ENCODE measurements at places on chromosomes 5 and 9.

- DNase-seq: no peak
These were observed 46.3 kb upstream of the TNFSF15 start for GRCh38 chr9:114852050-114852594.

DNA sequence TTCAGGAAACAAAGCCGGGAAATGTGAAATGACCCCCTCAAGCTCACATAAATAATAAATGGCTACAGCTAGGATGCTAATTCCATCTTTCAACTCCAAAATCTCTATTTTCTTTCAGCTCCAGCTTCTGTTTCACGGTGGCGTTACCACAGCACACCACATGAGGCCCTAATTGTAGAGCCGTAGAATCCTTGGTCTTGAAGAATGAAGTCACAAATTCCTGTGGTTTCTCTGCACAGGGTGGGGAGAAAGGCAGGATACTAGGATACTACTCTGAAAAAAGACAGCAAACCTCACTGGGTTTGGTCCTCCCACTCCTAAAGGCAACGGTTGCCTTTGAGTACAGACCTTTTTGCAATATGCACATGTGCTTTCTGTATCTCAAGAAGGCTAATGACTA, 13.9 kb upstream of the RARS1 start:
- DNase-seq: no peak

DNA sequence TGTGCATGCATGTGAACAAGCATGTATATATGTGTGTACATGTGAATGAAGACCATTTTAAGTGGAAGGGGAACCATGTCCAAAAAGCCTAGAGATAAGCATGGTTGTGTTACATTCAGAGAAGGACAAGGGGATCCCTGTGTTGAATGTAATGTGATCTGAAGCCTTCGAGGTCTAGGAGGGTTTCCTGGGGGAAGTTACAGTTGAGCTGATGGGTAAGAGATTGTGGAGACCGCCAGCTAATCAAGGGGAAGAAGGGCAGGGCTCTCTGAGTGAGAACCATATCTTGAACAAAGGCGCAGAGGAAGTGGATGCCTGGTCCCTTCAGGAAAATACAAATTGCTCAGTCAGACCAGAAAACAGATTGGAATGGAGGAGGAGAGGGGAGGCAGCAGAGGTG, 45.5 kb upstream of the TNFSF15 start:
- DNase-seq: no peak

DNA sequence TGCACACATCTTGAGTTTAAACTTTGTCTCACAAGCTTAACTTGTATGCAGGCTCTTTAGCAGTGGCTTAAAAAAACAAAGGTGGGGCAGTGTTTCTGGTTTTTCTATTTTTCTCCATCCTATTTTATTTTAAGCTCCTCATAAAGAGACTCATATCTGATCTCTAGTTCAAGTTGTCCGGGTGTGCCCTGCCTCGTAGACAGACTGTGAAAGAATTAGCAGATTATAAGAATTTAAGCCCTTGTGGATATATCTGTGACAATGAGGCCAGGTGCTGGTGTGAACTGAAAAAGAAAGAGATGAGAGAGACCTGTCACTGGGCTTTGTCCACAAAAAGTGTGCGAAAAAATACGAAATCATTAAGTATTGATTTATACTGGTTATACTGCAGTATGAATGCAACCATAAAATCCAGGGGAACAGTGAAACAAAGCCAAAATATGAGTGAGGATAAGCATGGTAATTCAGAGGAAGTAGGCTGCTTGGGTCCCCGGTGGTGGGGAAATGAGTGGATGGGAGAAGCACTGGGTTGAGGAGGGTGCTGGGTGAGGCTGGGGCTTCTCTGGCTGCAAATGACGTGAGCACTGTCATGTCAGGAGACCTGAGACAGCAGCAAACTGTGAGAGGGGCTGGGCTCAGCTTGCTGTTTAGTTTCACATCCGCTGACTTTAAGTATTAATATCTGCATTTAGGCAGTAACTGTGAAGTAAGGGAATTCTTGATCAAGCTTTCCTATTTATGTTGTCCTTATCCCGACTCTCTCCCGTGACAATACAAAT, 179.7 kb upstream of the ANKRD55 start:
- no peak for DNase-seq

- no peak for DNase-seq
These were observed 18.7 kb upstream of the HMHB1 start for GRCh38 chr5:143793249-143793648.

DNA sequence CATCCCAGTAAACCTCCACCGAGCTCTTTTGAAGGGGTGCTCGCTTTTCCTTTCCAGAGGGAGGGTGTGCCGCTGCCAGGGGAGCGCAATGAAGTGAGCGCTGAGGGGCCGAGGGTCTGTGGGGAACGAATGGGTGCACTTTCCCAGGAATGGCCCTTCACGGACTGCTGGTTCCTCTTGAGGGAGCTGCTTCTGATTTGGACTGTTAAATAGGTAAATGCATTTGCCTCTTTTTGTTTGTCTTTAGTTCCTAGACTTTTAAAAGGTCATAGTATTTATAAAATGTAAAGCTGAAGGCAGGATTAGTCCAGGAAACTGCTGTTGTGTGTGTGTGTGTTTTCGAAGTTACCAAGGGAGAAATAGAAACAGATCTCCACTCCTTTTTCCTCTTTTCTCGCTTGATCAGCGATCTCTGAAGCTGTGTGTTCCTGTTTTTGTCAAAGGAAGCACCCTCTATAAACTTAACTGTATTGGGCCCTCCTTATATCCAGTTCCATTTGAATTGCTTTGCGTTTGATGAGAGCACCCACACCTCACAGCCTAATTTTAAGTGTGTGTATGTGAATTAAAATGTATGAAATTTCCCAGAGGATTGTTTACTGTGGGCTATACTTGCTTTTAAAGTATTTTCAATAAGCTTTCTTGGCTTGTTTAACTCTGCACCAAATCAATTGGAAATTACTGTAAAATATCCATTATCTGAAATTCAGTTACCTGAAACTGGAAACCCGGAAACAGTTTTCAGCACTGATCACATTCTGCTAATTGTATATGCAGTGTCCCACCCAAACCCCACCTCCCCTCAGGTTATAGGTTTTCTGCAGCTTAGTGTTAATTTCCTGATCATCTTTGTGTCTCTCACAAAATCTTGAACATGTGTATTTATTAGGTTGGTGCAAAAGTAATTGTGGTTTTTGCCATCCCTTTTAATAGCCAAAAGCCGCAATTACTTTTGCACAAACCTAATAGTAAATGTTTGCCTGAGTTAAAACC, 966 bp downstream of the SNX2 start:
- DNase-seq: no peak

- no peak for DNase-seq
These were observed 51.2 kb upstream of the ZNF608 start for GRCh38 chr5:124797665-124798087.

DNA sequence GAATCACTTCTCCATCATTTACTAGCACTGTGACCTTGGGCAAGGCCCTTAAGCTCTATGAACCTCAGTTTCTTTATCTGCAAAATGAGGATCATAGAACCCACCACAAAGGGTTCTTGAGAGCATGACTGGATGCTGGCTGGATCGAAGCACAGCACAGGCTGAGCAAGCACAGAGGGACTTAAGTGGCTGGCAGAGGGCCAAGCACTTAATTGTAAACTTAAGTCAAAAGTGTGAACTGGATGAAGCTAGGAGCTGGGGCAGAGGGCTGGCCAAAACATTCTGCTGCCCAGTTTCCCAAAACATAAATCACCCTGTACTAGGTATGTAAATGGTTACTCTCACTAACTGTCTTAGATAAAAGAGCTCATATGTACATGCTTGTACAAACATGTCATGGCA, 112.3 kb upstream of the WWC1 start:
- DNase-seq: no peak

- DNase-seq: no peak
These were observed 27.3 kb downstream of the AFAP1L1 start for GRCh38 chr5:149298842-149299404.

- no peak for DNase-seq
These were observed 75.0 kb upstream of the TNC start for GRCh38 chr9:115192835-115193525.

DNA sequence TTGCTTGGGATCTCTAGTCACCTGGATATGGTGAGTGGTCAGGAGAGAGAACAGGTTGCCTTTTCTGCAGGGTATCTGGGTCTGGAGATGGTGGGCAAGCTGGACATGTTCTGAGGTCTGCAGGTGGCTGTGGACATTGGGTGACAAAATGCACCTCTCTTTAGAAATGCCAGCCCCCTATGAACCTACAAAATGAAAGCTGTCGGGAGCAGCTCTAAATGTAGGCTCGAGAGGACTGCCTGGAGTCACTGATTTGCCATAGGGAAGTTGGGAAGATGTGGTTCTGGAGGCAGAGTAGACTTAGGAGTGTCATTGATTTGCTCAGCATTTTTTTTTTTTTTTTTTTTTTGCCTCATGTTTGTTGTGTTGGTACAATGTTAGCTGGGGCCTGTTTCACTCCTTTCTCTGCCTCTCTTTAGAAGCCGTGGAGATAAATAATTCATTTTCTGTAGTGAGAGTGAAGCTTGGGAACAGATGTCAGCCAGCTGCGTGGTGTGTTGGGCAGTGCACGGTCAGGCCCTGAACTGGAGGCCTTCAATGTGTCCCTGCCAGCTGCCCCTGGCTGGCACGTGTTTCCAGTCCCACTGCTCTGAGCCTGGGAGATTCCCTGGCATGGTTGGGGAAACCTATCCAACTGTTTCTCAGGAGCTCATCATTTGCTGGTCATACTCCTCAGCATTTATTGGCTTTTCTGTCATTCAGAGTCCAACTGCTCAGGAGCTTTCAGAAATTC, 5.4 kb downstream of the RGS3 start:
- no peak for DNase-seq

GRCh38 chr5:107002115-107002514, 668.6 kb downstream of the EFNA5 start:
- DNase-seq: no peak

DNA sequence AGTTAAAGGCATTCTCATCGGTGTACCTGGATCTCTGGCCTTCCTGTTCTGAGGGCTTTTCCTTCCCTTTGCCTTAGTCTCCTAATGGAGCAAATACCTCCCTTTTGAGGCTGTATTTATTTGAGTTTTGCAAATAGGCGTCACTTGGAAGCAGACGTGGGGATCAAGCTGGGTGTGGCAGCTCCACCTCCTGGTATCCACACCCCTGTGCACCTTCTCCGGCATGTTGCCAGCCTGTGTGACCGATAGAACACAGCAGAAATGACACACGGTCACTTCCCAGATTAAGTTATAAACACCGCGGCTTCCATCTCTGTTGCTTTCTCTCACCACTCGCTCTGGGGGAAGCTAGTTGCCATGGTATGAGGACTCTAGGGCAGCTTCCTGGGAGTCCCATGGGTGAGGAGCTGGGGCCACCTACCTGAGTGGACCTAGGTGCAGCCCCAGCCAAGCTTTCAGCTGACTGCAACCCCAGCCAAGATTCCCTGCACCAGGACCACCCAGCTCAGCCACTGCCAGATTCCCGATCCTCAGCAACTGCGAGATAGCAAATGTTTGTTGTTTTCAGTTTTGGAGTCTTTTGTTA, 214.4 kb upstream of the MVB12B start:
- no peak for DNase-seq

- no peak for DNase-seq
These were observed 521.2 kb downstream of the CHSY3 start for GRCh38 chr5:130425424-130425823.

- no peak for DNase-seq
These were observed 42.5 kb downstream of the FRMPD1 start for GRCh38 chr9:37693260-37693659.

DNA sequence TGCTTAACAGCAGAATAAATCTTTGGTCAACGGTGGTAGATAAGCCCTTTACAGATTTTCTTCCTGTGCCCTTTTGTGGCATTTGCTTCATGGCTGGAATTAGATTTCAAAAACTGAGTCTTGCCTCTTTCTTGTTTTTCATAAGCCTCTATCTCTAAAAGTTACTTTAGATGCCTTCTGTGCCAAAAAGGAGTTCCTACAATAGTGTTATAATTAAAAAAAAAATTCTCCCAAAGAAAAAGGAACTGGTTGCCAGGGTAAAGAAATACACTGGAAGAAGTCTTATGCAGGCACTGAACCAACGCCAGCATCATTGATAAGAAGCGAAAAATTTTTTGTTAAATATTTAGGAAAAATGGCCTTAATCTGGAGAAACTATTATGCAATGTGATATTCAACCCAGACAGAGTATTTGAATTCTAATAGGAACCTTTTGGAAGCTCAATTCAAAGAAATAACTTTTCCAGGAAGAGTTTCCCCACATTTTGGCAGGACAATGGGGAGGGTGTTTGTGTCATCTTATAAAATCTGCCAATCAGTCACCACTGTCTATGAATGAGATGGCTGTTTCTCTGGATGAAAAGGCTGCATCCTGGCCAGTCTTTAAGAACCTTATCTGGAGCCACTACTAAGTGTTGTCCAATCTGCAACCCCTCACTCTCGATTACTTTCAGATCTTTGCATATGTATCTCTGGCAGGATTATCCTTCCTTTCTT, 608.1 kb downstream of the PDE4D start:
- DNase-seq: no peak

GRCh38 chr5:170444969-170445505, 55.9 kb upstream of the KCNMB1 start:
- DNase-seq: no peak

GRCh38 chr9:121924700-121925099, 168.4 kb downstream of the TTLL11 start:
- DNase-seq: no peak

- DNase-seq: no peak
These were observed 1.6 kb downstream of the ANXA6 start for GRCh38 chr5:151155775-151156506.

DNA sequence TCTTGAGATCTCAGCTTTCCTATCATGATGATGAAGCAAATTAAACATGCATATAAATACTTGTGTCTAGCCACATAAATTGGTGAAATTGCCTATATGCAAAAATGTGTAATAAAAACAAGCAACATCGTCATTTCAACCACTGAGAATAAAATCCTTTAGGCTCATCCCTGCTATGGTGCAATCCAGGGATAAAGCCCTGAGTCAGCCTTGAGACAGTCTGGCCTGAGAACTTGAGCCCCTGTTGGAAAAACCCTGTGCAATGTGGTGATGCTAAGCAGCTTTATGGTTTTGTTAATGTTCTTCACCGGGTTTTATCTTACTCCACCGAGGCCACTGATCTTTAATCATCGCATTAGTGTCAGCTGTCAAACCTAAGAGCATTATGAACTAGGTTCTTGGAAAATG, 170.5 kb downstream of the DCP2 start:
- DNase-seq: no peak

All from activated gamma-delta T cell treated with Interleukin-2 at 50 U/mL for 16 hours (primary cell).